ENCODE measurements at places on chromosomes 5 and 9.

DNA sequence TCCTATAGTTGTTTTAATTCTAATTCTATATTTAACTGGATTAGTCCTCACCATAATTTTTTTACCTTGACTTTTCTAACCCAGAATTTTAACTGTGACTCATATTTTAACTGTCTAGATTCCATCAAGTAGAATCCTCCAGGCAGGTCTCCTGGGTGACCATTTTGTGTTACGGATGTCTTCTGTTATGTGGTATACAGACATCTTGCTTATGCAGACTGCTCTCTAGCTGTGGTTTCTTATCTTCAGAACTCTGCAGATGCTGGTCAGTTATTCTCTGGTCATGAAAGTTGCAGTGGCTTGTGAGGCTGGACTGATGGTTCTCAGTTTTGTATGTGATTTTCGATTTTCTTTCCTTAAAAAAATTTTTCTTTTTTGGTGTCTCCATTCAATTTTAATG is 139.4 kb downstream of the ATG10 start:
- no peak for DNase-seq

- DNase-seq = no peak
Observed at GRCh38 chr5:114252226-114252625, 109.6 kb upstream of the KCNN2 start.

DNA sequence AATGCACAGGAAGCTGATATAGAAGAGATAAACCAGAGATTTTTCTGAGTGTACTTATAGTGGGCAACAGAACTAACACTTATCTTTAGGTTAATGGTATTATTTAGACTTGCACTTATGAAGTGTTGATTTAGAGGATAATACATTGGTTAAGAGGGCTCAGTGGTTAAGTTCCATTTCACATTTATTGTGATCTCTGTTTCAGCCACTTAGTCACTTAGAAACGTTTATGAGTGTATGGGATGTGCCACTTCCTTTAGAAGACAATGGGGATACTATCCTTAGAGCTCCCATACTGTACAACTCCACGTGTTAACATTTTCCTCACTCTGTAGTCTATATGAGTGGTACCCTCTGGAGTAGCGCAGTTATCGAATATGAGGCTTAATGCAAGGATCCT is 57.5 kb downstream of the PIP5K1B start:
- no peak for DNase-seq

GRCh38 chr5:139863361-139863760 is 67.8 kb downstream of the PSD2 start:
- DNase-seq = no peak

GRCh38 chr5:178068293-178068692 is 45.0 kb upstream of the N4BP3 start:
- DNase-seq = no peak

DNA sequence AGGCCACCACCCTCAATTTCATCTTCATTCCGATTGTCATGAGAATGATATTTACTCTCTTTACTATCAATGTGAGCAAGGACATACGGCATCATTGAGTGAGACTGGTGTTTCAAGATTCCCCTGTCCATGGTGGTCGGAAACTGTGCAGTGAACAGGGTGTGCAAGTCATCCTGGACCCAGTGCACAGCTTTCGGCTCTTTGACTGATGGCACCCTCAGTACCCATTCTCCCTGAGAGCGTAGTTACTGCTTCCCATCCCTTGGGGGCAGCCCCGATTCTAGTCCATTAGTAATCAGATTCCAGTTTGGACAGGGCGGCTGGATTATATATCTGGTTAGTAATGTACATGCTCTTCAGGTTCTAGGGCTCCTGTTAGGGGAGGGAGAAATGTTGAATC is 61.7 kb upstream of the SUB1 start:
- DNase-seq = peak; percentile 23

DNA sequence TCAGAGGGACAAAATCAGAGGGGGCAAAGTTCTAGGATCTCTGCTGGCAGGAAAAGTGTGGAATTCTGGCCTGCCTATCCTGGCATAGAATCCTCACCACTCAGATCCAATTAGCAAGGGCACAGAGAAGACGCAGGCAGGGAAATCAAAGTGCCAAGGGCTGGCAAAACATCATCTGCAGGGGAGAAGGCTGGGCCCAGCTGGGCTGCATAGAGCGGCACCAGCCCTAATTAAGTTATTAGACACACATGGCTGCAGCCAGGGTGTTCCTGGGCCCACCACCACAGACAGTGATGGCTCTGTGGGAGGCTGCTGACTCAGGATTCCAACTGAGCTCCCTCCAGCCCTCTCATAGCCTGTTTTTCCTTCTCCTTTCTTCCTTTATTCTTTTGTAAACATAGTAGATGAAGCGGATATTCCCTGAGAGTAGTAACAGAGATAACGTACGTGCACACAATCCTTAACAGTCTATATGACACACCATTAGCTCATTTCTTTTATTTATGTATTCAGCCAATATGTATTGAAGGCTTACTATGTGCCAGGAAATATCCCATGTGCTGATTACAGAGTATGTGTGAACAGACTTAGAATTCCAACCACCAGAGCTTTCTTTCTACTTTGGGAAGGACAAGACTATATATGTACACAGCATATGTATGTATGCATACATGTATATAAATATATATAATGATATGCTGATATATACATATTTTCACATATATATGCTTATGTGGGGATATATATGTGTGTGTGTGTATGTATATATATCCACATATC is 236.1 kb downstream of the ASTN2 start:
- no peak for DNase-seq

- DNase-seq = no peak
Observed at GRCh38 chr9:89890326-89890980, 285.6 kb downstream of the GADD45G start.

GRCh38 chr5:62312036-62312435 is 6.0 kb downstream of the KIF2A start:
- DNase-seq = no peak

DNA sequence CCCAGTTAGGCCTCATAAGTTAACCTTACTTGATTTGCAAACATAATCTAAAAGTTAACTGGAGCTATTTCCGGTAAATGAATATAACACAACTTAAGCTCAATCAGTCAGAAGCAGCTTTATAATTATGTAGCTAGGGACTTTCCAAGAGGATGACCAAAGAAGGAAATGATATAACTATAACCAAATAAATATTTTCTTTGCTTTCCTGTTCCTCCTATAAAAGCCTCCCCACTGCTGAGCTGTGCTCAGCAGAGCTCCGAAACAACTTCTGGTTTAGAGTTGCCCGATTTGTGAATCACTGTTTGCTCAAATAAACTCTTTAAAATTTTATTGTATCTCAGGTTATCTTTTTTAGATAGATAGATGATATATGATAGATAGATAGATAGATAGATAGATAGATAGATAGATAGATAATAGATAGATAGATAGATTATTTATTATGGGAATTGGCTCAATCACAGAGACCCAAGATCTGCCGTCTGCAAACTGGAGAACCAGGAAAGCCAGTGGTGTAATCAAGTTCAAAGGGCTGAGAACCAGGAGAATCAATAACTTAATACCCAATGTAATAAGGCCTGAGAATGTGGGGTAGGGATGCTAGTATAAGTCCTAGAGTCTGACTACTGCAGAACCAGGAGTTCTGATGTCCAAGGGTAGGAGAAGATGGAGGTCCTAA is 19.3 kb upstream of the TMEM161B start:
- DNase-seq = no peak

GRCh38 chr5:172374783-172375182 is 79.5 kb downstream of the SH3PXD2B start:
- no peak for DNase-seq
